ENCODE measurements at places on chromosomes 7 and 10.

DNA sequence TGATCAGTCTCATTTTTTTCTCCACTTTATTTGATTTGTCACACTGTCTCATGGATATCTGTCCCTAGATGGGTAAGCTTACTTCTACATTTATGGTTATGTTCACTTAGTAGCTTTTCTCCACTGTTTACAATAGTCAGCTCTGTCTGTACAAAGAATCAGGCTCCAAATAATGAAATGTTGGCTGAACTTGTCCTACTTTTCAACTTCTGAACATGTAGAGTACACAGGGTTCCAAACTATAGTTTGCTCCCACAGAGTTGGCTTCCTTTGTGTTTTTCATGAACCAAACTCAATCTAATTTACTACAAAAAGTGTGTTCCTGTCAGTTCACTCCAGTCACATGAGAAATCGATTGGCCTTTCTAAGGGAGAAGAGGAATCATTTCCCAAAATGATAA is 175.0 kb downstream of the CCDC71L start:
- DNase-seq, result no peak

DNA sequence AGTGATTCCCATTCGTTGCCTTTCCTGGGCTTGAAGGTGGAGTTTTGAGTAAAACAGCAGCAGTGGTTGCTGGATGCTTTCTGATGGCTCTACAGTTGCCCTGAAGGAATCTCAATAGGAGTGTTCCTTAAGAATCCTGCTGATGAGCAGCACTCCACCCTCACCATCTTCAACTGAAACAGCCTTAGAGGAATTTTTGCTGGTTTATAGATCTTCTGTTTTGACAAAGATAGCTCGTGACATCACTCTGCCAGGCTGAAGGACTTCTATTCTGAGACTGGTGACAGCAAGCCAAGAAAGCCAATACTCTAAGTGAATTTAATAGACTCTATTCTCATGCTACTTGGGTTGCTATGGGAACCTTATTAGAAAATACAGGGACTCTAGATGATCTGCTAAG is 1014.7 kb downstream of the NRG3 start:
- no peak for DNase-seq

DNA sequence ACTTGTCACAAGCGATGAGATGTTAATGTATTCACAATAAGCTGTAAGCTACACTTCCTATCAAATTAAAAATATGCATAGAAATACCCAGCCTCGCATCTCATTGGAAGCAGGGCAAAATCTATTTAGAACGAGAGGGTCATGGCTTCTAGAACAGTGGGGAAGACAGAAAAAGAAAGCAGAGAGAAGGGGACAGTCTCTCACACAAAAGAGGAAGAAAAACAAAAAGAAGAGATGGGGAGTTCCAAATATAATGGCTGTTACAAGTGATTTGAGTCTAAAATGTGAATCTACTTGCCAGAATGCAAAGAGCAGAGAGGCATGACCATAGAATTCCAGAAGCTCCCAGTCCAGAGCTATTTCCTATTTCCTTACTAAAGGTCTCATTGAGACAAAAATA is 13.8 kb downstream of the LRRN3 start:
- no peak for DNase-seq

- peak; percentile 62 for DNase-seq
These were observed 98.3 kb upstream of the ARHGAP21 start for GRCh38 chr10:24821986-24822385.

DNA sequence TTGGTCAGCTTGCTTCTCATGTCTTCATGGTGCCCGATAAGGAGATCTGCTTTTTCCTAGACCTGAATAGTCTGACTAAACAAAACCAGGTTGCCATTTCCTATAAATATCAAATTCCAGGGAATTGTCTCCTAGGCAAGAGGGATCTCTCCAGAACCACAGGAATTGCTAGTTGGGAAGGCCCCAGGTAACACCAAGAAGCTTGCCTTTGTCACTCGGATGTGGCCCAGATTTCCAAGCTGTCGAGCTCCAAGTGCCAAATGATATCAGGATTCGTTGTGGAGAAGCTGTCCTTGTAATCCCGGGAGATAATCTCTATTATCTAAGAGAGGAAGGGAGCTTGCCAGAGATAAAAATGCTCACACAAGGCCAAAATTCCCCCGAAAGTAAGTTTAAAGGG is 1288.5 kb upstream of the AUTS2 start:
- no peak for DNase-seq

GRCh38 chr10:114045136-114046086 is 1.7 kb downstream of the ADRB1 start:
- DNase-seq, result no peak

DNA sequence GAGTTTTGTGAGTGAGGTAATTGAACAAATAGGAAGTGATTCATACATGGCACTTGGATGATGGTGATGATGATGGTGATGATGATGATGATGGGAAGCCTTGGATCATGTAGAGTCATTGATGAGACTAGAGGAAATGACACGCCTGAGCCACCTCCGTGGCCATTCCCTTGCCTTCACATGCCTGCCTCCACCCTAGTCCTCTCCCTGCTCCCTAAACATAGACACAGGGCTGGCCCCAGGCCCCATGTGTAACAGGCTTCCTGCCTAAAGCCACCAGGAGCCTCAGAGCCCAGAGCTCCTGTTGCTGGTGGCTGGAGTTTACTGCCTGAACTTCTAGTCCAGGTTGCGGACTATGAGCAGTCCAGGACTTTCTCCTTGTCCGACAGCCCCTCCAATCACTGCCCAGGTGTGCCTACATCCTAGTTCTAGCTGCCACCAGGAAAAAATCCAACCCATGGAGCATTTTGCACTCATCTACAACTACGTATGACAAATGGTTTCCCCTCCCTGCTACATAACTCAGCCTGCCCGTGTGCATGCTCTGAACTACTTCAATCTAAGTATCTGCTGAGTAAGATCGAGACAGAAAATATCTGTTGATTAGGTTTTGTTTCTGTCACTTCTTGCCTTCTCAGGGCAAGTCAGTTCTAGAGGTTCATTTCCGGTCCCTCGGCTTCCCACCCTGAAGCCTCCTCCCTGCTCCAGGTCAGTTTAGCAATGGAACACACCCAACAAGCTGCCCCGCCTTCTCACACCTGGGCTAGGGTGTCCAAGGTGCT is 35.5 kb upstream of the KDM7A start:
- no peak for DNase-seq

DNA sequence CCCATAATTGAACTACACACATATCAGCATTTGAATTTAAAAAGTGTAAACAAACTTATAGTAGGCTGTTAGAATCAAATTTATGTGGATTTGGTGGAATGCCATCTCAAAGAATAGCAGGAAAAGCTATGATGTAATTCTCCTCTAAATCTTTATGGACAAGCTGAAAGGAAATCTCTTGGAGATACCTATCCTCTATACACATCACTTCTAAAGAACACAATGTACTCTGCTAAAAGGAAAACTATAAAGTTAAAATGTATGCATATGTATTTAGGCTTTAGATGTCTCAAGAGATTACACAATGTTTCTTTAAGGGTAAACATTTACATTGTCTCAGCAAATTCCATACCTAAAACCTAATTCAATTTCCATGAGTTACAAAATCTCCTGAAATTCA is 323.3 kb downstream of the CRPPA start:
- no peak for DNase-seq

DNA sequence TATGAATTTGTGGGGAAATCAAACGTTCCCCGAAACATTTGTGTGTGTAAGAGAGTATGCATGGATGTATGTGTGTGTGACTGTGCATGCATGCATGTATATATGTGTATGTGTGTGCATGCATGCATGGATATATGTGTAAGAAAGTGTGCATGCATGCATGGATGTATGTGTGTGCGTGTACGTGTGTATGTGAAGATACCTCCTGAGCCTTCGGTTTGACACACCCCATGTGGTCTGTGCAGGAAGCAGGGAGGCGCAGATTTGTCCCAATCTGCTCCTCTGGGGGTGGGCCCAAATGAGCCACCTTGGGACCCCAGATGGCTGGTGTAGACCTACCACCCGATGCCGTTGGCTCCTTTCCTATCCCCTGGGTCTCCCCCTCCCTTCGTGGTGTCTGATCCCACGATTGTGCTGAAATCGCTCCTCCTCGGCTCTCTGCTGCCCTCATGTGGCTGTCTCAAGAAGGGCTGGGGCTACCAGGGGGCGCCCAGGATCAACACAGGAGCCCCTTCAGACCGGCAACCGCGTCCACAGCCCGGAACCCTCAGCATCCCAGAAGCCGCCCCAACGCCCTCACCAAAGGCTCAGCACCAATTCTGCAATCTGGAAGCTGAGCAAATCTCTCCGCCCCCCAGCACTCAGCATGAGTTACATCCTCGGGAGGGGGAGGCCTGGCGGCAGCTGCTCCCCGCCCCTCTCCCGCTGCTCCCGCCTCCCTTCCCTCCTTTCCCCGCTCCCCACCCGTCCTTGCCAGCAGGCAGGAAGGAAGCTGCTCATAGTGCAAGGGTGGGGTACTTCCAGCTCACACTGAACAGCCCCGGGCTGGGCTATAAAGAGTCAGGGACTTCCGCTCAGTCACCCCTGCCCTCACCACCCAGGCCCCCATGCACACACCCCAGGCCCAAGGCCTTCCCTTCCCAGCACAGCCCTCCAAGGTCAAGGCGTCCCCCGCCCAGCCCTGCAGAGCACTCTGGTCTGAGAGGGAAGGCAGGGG is 2.3 kb upstream of the NOS3 start:
- peak; percentile 34 for DNase-seq

DNA sequence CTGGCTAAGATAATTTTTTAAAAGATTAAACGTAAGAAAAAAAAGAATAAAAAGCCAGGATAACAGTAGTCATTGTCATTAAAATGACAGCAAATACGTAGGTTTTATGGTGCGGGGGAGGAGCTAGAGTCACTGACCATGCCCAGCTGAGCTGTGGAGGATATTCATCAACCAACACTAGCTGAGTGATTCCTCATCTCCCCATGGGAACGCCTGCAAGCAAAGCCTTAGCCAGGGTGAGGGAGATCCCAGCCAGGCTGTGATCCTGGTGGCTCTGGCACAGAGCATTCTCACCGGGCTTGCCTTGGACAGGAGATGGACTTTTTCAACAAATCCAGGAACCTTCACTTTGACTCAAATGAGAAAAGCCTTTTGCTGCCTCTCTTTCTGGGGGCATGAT is 94.2 kb downstream of the HIP1 start:
- DNase-seq, result no peak

DNA sequence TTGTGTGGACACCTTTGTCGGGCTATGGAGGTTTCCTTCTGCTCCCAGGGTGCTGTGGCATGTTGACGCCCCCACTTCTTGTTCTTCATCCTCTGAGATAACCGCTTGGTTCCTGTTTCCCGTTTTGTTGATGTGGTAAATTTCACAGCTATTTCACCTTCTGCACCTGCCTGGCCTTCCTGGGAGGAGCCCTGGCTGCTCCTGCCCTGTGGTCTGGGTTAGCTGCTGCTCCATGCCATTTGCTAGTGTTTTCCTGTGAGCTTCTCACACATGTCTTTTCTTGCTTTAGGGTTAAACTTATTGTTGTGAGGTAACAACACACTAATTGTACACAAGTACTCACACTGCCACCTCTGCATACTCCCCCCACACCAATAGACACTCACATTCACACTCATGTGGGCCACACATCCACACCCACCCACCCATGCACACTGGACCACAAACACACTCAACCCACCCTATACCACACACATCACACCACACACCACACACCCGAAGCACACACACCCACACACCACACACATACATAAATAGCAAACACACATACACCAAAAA is 46.5 kb upstream of the MSMB start:
- no peak for DNase-seq

DNA sequence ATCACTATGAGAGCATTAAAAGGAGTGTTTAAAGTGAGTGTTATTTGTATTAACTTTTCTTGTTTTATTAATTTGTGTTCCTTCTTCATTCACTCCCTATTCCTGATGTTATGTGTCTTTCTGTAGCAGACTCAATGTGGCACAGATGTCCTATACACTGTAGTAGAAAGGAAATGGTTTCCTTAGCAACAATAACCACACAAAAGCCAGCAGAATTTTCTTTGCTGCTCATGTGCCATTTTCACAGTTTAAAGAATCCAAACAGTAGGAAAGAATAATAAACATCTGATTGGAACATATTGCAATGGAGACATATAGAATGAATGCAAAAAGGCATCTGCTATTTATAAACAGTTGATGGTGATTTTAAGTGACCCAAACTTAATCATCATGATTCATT is 763.6 kb downstream of the PHTF2 start:
- no peak for DNase-seq

DNA sequence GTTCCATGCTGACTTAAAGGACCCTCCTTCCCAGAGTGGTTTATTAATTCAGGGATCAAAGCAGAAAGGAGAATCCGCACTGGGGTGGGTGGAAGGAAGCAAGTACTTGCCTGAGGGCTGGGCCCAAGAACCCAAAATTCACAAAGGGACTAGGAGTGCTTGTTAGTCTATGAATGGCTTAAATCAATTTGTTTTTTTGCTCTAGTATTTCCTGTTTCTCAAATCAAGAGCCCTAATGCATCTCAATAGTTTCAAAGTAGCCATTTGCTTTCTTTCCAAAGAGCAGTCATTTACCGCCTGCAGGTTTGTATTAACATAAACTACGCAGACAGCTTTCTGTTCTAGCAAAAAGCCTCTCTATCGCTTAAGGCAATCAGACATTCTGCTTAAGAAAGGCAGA is 44.2 kb upstream of the SLC35G1 start:
- DNase-seq, result no peak

- DNase-seq, result no peak
These were observed 225.3 kb upstream of the RHOBTB1 start for GRCh38 chr10:61169294-61169693.

GRCh38 chr7:89623018-89623672 is 531.1 kb upstream of the STEAP1 start:
- DNase-seq, result peak; percentile 6

GRCh38 chr7:148095066-148095465 is 495.5 kb upstream of the C7orf33 start:
- no peak for DNase-seq

DNA sequence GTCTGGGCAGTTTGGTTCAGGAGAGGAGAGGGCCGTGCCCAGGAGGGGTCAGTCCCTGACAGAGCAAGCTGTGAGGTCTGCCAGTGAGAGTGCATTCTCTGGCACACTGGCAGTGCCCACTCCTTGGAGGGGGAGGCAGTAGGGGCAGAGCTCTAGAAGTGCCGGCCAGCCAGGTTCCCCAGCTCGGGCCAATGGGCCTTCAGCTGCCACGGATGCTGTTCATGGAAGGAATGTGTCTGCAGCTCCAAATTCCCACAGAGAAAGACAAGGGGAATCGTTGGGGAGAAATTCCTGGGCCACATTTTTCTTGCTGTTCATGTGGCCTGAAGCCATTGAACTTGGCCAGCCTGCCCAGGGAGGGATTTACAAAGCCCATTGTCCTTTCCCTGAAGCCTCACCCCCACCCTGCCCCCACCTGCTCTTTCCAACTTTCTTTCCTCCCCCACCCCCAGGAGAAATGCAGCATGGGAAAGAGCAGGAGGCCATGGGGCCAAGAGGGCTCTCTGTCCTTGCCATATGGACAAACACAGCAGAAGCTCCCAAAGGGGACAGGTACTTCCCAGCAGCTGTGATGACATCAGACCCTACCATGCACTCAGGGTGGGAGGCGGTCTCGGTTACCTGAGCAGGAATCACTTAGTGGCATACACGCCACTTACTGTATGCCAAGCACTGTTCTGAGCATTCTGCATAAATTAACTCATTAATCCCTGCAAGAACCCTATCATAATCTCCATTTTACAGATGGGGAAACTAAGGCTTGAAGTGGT is 70.7 kb downstream of the ARHGAP22 start:
- no peak for DNase-seq

- no peak for DNase-seq
These were observed 39.5 kb downstream of the CRHR2 start for GRCh38 chr7:30642789-30643188.

All from brain microvascular endothelial cell (primary cell).